ENCODE measurements at places on chromosomes 3 and 15.
A peak's percentile ranks its signal among the peaks of the same experiment; 100 is the strongest.

DNA sequence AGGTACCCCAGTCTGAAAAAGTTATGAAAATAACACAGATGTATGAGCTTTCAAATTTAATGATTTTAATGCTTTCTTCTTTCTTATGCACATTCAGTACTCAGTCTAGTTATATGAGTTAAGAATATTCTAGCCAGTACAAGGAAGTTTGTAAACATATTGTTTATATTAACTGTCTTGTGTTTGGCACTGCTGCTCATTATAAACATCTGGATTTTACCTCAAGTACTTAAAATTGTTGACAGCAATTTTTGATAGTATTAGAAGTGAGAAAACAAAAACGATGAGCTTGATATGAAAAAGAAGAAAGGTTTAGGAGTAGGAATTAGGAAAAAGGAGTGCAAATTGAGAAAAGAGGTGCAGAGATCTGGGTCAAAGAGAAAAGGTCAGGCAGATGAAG, 293.3 kb downstream of the C3orf38 start:
- DNase-seq = no peak

GRCh38 chr3:143480344-143480743, 360.8 kb downstream of the CHST2 start:
- DNase-seq = no peak

- no peak for DNase-seq
These were observed 139.1 kb upstream of the TPM1 start for GRCh38 chr15:62903437-62903836.

GRCh38 chr3:71185733-71186455, 397.6 kb downstream of the FOXP1 start:
- no peak for DNase-seq

DNA sequence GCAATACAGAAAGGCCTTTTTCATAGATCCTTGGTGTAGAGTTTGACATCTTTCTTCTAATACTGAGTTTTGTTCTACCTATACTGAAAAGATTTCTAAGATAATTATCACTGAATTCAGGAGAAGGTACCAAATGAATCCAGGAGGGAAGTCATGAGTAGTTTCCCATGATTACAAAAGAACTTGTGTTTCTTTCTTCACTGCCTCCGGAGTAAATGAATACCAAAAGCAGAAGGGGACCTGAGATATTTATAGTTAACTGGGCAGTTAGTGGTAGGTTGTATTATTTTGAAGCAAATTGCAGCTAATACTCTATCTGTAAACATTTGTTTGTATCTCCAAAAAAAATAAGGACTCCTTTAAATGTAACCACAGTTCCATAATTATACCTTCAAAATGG, 175.4 kb downstream of the SUCNR1 start:
- DNase-seq = no peak

GRCh38 chr3:47108546-47108945, 55.4 kb downstream of the SETD2 start:
- no peak for DNase-seq

- DNase-seq = no peak
These were observed 53.4 kb upstream of the EIF5A2 start for GRCh38 chr3:170961616-170962400.

GRCh38 chr15:79923079-79923514, 26.3 kb upstream of the MTHFS start:
- DNase-seq = peak; percentile 60

DNA sequence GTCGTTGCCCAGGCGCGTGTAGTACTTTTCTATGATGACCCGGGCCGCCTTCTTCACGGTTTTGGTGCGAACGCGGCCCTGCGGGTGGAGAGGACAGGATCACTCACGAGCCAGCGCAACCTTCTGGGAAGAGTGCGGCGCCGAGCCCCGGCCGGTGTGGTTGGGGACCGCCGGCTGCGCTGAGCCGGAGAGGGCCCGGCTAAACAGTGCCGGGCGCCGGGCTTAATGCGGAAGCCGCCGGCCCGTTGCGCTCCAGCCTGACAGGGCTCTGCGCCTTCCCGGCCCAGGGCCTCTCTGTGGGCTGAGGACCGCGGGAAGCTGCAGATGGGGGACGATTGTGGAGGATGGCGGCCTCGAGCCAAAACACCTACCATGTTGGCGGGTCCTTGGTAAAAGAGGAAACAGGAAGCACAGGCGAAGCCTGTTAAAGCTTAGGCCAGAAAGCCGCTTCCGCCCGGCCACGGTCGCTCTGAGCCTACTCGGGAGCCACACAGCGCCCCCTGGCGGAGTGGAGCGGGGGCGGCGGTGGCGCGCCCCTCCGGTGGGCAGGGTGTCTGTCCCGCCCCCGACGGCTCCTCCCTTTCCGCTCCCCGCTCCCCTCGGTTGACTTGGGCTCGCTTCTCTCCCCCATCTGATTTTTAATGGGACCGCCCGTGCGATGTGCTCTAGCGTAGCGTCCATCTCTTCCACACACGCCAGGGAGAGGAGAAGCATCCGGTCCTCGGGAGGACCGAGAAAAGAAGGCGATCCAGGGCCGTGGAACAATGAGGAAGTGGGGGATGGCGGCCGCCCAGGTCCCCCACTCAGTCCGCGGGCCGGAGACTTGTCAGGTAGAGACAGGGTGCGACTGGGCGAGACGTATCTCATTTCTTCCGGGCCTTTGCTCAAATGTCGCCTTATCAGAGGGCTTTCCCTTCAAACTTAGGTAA, at the start of gene RPS17:
Gene RPS17 (minus strand): TSS at position 403 of the 929 bp plus-strand sequence. CDS start 29 bp downstream, at position 374.
- peak; percentile 98 for DNase-seq

DNA sequence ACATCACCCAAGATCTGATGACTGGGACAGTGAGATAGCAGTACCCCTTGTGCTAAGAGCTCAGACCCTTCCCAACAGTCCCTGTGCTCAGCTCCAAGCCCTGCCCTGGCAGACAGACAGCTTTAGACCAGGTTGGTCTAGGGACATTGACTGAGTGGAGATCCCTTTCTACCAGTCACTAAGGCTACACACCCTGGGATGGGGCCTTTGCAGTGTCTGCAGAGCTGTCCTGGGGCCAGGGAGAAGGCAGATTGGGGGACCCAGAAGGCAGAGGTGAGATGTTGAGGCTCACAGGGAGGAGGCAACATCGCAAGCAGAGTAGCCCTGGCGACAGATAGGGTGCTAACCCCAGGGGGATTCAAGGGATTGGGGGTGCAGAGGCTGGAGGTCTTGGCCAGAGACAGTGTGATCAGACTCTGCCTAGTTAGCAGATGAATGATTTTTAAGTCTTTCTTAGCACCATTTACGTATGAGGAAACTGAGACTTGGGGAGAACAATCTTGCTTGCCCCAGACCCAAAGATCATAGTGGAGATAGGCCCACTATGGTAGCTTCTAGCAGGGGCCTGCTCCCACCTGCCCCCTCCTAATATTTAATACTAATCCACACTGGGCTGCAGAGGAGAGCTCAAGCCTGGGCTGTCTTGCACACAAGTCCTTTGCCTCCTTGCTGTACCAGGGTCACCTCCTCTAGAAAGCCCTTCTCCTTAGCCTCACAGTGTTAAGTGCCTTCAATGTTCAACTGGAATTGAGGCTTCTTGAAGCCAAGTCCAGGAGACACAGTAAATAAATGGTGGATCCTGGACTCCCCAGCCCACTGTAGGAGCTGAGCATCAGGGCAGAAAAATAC, 32.6 kb downstream of the HMCES start:
- DNase-seq = no peak

DNA sequence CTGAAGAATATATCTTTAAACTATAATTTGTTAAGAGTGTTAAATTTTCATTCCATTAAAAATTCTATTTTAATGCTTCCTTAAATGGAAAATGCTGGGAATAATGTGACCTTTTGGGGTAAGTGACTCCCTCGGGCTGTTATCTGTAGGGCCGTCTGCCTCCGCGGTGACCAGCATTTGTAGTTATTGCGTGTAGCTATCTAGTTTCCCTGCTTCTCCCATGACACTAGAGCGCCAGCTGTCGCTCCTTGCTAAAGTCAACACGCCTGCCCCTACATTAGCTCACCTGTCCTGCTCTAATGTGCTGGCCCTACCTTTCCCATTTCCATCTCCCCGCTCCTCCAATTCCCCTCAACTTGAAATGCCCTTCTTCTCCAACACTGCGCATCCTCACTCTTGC, 12.4 kb upstream of the CHRM5 start:
- DNase-seq = no peak

DNA sequence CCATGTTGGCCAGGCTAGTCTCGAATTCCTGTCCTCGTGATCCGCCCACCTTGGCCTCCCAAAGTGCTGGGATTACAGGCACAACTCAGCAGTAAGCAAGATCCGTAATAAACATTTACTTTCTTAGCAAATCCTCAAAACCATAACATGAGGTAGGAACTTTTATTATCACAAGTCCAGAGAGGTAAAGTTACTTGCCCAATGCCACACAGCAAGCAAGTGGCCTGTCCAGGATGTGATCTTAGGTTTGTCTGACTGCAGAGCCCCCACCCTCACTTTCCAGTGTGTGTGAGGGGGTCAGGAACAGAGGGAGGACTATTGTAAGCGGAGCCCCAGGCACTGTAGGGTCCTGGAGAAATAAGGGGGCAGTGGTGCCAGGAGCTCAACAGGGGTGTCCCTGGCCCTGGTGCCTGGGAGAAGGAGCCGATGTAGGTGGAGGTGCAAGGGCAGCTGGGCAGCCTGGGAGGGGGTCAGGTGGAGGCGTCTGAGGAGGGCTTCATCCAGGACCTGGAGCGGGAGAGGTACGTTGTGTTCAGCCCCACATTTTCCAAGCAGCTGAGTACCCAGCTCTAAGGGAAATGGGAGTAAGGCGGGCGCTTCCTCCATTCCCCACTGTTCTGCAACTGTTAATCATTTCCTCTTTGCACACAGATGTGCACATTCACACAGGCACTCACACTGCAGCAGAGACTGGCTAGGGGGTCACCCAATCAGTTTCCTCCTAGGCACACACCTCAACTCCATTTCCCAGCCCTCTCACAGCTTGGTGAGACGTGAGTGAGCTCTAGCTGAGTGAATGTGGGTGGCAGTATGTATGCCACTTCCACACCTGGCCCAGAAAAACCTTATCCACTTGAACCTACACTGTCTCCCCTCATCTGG, 5.9 kb downstream of the RPUSD3 start:
- DNase-seq = no peak

- DNase-seq = no peak
These were observed 25.4 kb upstream of the SLC25A26 start for GRCh38 chr3:66195347-66195783.

DNA sequence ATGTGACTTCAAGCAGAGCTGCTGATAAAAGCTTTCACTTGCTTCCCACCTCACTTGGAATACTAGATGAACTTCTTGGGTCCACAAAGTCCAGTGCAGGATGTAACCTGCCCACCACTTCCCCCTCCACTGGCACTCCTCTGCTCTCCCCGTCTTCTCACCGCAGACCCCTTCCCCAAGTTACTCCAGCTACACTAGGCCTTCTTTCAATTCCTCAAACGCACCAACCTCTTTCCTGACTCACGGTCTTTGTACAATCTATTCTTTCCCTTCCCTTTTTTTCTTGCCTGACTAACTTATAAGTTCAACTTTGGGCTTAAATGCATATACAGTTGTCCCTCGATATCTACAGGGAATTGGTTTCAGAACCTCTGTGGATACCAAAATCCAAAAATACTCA, 5.2 kb upstream of the ATP13A3 start:
- no peak for DNase-seq

- DNase-seq = no peak
These were observed 1.8 kb downstream of the MTFMT start for GRCh38 chr15:65027593-65027992.

DNA sequence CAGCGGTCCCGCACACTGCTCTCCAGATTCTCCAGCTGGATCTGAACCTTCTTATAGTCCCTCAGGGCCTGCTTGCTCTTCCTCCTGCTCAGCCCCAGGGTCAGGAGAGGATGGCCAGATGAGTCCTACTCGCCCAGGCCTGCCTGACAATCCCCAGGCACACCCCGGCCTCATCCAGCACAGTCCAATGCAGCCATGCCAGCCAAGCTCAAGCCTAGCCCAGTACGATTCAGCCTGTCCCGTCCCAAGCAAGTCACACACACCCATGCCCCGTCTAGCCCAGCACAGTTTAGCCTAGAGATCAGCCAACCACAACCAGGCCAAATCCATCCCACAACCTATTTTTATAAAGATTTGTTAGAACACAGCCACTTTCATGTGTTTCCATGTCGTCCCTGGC, 16.8 kb downstream of the PLXNB1 start:
- DNase-seq = no peak
